Endodermal cell (in vitro differentiated cells): ENCODE measurements at places on chromosomes 13 and 19. TPM values are rescaled to one million over a fixed set of nuclear protein-coding genes. Genes with fewer than 3 reads are reported as not detected.

Gene MAMSTR
- 2.3 to 3.5 TPM (median 2.6 TPM) in 3 replicates for total RNA-seq

Gene ZNF441
- total RNA-seq, result 2.0 and 2.2 TPM in 2 replicates

Gene CEACAM4
- not detected in 3 replicates for total RNA-seq

Gene FUT1
- total RNA-seq, result 6.3 to 7.0 TPM (median 6.6 TPM) in 3 replicates

Gene S1PR2
- total RNA-seq, result 16.4 to 28.0 TPM (median 19.3 TPM) in 3 replicates

Gene NLRP5
- total RNA-seq, result not detected in 2 replicates

Gene PROZ
- 0.40 and 0.45 TPM in 2 replicates for total RNA-seq

Gene KRI1
- total RNA-seq, result 26.3 to 47.7 TPM (median 43.6 TPM) in 3 replicates

Gene COL4A1
- 614 and 764 TPM in 2 replicates for total RNA-seq

Gene CCNE1
- total RNA-seq, result 12.9 to 36.3 TPM (median 33.3 TPM) in 3 replicates

Gene KLK1
- total RNA-seq, result 0.75 and 1.5 TPM in 2 replicates

Gene CGB1
- total RNA-seq, result not detected in 3 replicates
